MG63 (cell line): ENCODE measurements at places on chromosomes 5 and 9.

GRCh38 chr5:38752012-38752536 lies 93.7 kb upstream of the OSMR start:
- DNase-seq, result no peak

- DNase-seq, result no peak
These were observed 60.7 kb downstream of the NRG2 start for GRCh38 chr5:139982157-139982974.

GRCh38 chr9:93829271-93830011 lies 125.7 kb downstream of the BARX1 start:
- no peak for DNase-seq

GRCh38 chr9:137534256-137535119 lies 15.7 kb downstream of the PNPLA7 start:
- DNase-seq, result peak; percentile 31

DNA sequence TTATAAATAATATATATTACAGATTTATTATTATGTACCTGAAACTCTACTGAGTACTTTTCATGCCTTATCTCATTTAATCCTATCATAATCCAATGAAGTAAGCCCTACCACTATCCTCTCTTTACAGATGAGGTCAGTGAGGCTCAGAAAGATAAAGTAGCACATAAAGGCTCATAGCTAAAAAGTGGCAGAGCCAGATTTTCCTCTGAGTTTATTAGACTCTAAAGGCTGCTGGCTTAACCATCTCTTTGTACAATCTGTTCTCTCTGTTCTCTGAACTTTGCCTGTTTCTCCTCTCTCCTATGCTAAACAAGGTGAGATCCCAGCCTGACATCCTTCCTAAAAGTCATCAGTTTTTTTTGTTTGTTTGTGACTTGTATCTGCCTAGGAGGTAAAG lies 311.2 kb downstream of the KCTD16 start:
- no peak for DNase-seq

DNA sequence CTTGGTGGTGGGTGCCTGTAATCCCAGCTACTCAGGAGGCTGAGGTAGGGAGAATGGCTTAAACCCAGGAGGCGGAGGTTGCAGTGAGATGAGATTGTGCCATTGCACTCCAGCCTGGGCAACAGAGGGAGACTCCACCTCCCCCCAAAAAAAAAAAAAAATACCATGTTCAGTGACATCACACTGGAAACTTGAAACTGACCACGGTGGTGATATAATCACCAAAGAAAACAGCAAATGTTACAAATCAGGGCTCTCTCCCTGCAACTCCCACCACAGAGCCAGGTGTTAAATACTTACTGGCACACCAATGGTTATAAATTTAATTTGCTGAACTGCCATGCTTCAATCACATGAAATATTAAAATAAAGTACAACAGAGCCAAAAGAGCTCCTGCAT lies 81.4 kb downstream of the ZNF608 start:
- DNase-seq, result no peak

DNA sequence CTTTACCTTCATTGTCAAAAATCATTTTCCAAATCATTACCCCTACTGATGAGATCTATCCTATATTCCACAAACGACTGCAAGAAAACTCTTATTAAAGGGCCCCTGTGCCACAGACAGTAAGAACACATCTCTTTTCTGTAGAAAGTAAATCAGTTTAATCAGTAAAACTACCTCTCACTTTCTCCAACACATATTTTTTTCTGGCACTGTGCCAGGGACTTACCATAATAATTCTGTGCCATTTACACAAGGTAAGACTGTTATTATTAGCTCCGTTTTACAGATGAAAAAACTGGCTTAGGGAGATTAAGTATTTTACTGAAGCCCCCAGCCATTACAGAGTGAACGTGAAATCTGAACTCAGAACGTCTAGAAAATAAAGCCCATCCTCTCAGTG lies 587.0 kb upstream of the COX7C start:
- no peak for DNase-seq

DNA sequence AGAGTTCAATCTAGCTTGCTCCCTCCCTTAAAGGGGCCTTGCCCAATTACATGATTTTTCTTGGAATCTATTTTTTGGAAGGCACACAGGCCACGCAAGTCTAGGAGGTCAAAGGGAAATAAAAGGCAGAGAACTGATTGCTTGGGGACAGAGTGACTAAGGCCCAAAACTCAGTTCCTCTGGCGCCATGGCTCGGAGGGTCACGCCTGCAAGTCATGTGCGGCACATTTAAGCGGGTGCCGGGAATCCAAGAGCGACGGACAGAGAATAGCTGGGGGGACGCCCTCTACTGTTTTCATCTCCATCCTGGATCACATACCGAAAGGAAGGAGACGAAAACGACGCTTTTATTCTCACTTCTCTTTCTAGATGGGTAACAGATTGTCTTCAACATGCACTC lies 78.6 kb downstream of the FREM1 start:
- DNase-seq, result no peak

DNA sequence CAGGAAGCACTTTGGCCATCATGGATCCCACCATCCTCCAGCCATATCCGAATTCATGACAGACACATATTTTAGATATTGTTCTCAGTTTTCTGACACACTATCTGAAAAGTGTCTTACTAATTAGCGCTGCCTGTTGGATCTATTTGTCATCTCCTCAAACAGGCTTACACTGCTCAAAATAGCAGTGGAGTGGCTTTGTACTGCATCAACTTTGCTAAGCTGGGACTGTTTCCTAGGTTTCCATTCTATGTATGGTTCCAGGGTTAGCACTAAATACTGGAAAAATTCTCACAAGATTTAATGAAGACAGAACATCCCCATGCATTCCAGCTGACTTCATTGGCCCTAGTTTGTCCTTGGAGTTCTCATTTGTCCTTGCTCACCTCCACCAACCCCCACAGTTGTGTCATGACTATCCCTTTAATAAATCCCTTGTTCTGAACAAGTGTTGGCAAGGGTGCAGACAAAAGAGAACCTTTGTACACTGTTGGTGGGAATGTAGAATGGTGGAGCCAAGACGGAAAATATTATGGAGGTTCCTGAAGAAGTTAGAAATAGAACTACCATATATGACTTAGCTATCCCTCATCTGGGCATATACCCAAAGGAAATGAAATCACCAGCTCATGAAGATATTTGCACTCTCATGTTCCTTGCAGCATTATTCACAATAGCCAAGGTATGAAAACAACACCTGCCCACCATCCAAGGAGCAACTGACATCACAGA lies 136.5 kb upstream of the RAI14 start:
- DNase-seq, result peak; percentile 38

GRCh38 chr5:147372191-147372590 lies 137.4 kb downstream of the STK32A start:
- DNase-seq, result no peak

DNA sequence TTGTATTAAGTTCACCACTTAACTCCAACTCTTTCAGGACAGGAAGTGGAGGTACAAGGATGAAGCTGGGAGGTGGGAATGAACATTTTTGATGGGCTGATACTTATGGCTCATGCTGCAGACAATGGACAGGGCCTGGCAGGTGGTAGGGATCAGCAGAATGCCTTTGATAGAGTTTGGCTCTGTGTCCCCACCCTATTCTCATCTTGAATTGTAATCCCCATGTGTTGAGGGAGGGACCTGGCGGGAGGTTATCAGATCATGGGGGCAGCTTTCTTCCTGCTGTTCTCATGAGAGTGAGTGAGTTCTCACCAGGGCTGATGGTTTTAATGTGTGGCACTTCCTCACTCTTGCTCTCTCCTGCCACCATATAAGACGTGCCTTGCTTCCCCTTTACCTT lies 87.3 kb upstream of the PRLR start:
- no peak for DNase-seq

- DNase-seq, result no peak
These were observed 7.2 kb downstream of the ANKHD1 start for GRCh38 chr5:140408750-140409241.
